Hindlimb muscle (tissue), 1 donor: ENCODE measurements at places on chromosomes 2 and 18. TPM values are rescaled to one million over a fixed set of nuclear protein-coding genes. Genes with fewer than 3 reads are reported as not detected.

Gene CRYGD
- not detected for polyA plus RNA-seq

DNA sequence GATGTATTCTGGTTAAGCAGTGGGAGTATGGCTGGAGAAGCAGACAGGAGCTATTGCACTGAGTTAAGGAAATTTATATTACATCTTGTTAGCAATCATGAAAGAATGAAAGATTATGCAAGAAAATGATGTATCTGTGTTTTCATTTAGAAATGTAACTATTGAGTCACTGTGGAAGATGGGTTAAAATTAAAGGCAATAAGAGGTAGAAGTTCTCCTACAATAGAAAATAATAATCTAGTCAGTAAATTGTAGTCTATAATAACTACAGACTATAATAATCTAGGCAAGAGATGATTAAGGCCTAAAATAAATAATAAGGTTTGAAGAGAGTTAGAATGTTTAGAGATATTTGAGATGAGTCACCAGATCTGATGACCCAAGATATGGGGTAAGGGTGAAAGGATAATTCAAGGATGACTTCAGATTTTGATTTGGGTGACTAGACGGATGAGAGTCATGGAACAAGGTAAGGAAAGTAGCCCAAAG lies 371.9 kb upstream of the KCNH7 start:
- no peak for DNase-seq

- DNase-seq = no peak
Observed at GRCh38 chr2:16647992-16648617, 17.5 kb downstream of the CYRIA start.

- DNase-seq = no peak
Observed at GRCh38 chr2:209610631-209611030, 161.0 kb upstream of the UNC80 start.

Gene LOXL3
- 7.8 TPM for polyA plus RNA-seq

DNA sequence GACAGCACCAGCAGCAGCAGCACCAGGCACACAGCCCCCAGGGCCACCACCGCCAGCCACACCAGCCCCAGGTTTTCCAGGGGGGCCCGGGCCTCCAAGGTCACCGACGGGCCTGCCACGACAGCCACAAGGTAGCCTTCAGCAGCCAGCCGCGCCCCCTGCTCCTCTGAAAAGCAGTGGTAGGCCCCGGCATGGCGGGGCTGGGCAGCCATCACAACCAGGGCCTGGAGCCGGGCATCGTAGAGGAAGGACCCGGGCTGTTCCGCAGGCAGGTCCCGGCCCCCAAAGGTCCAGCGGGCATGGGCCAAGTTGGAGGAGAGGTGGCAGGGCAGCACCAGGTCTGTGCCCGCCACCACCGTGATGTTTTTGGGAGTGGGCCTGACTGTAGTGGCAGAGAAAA lies 3.3 kb upstream of the ANKRD39 start:
- DNase-seq = no peak

Gene RAD51AP2
- polyA plus RNA-seq = 0.25 TPM

GRCh38 chr18:36706134-36706881 lies 122.5 kb downstream of the TPGS2 start:
- DNase-seq = no peak

Gene C2orf80
- not detected for polyA plus RNA-seq

DNA sequence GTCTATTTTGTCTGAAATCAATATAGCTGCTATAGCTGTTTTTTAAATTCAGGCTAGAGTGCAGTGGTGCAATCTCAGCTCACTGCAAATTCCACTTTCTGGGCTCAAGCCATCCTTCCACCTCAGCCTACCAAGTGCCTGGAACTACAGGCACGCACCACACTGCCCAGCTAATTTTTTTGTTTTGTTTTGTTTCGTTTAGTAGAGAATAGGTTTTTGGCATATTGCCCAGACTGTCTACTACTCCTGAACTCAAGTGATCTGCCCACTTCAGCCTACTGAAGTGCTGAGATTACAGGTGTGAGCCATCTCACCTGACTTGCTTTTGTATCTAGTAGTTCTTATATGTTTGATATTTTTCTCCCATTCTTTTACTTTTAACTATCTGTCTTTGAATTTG lies 259.7 kb downstream of the CDH19 start:
- DNase-seq = no peak

DNA sequence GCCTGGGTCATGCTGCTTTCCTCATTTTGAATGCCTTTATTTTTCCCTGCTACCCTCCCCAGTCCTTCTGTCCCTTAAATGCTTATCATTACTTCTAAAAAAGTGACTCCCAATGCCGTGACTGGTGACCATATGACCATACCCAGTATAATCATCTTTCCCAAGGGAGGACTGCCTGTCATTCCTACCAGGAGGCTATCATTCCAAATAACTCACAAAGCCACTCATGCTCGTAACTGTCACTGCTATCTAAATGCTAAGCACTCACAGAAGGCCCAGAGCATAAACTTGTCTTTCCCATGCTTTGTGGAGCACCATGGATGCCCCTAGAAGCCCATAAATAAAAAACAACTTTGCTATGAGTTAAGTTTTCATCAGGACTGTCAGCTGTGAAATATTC lies 38.7 kb upstream of the CREB1 start:
- no peak for DNase-seq

Gene KCNF1
- polyA plus RNA-seq = 3.7 TPM
